ENCODE measurements at places on chromosomes 12 and 14.

DNA sequence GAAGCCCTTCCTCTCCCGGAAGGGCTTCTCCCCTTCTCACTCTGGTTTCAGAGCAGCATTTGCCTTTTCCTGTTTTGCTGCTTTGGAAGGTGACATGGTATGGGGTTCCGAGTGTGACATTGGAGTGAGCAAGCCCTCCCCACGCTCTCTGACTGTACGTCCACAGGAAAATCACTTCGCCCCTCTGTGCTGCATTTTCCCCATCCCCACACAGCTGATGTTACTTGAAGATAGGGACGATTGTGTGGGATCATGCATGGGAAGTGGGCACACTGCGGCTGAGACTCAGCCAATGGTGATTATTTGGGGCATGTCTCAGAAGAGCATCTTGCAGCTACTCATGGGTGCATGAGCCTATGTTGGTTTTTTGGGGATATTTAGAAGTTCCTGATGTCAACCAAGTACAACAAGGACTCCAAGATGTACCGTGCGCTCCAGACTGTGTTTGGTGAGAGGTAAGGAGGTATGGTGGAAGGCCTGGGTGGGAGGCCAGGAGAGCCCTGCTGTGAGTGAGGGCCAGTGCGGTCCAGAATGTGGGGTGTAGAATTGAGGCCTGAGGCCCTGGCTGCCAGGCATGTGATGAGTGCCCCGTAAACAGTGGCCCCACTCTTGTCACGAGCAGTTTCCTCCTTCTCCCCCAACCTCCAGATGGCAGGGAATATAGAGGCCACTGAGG is 15.1 kb downstream of the CYP46A1 start:
- no peak for DNase-seq

DNA sequence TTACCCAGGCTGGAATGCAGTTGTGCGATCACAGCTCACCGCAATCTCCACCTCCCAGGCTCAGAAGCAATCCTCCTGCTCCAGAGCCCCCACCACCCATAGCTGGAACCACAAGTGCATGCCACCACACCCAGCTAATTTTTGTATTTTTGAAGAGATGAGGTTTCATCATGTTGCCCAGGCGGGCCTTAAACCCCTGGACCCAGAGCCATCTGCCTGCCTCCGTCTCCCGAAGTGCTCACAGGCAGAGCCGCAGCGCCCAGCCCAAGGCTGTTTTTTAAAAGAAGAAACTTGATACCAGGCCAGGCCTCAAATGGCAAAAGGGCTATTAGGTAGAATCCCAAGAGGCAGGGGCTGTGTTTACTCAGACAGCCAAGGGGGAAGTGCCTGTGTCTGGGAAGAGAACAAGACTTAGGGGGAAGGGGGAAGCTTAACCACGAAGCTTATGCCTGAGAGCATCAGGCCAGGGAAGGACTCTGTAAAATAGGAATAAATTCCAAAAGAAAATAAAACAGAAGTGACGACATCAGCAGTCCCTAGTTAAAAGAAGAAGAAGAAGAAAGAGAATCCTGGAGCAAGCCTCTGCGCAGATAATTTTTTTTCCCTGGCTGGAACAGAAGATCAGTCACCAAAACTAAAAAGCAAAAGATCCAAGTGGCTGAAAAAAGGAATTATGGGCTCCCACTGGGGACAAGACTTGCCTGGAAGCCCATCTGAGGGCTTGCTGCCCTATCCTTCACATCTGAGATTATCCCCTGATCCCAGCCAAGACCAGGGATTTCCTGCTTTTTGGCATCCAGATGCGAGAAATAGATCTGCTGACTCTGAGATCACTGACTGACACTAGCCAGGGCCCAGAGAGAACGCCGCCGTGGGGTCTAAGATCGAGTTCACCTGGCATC is 170.5 kb downstream of the NDUFA12 start:
- DNase-seq = peak; percentile 37

GRCh38 chr12:132402831-132403416 is 73.5 kb upstream of the GALNT9 start:
- DNase-seq = no peak

GRCh38 chr14:87617079-87617478 is 375.9 kb downstream of the GALC start:
- DNase-seq = no peak

- peak; percentile 48 for DNase-seq
Measured at GRCh38 chr12:95385246-95386035, 88.5 kb upstream of the METAP2 start.

DNA sequence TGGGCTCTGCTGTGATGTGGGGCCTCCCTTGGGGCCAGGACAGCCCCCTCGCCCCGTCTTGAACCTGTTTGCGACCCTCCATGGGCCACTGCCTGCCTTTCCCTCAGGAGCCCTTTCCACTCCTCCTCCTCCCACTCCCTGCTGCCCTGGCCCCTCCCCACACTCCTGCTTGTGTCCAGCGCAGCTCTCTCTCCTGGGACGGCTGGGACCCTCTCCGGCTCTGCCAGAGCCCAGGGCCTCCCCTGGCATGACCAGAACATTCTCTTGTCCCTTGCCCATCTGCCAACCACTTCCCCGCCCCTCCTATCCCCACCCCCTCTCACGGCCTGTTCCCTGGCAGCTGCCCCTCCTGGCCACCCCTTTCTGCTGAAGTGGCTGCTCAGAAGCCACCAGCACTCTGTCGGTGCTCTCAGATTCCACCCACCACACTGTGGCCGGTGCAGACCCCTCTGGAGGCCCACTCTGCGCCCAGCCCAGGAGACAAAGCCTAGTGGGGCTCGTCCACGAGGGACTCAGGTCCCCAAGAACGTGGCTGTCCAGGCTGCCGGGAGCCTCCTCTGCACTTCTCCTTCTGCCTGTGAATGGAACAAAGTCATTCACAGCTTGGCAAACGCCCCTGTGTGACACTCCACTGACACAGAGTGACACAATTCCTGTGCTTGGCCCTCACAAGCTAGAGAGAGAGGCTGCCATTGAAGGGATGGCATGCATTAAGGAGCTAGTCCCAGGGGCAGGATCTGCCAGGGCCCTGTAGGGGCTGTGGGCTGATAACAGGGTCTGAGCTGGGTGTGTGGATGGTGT is 1.4 kb downstream of the ASPG start:
- no peak for DNase-seq

GRCh38 chr14:61602003-61602732 is 93.1 kb upstream of the HIF1A start:
- DNase-seq = no peak

- DNase-seq = no peak
Measured at GRCh38 chr12:103731539-103731938, 109.5 kb downstream of the NT5DC3 start.

DNA sequence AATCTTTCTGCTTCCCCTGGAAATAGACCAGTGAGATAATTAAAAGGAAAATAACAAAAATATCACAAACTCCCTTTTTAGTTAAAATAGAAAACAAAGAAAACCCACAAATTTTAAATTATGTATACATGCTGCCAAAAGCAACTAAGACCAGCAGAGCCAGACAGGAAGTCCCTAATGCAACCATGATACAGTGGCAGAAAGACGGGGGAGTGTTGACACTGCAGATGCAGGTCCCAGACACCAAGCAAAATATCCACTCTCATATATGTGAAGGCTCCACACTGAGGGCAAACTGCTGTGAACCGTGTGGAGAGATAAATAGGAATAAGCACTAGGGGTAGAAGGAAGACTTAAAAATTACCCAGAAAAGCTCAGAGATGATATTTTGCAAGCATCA is 401.0 kb downstream of the BTG1 start:
- no peak for DNase-seq

DNA sequence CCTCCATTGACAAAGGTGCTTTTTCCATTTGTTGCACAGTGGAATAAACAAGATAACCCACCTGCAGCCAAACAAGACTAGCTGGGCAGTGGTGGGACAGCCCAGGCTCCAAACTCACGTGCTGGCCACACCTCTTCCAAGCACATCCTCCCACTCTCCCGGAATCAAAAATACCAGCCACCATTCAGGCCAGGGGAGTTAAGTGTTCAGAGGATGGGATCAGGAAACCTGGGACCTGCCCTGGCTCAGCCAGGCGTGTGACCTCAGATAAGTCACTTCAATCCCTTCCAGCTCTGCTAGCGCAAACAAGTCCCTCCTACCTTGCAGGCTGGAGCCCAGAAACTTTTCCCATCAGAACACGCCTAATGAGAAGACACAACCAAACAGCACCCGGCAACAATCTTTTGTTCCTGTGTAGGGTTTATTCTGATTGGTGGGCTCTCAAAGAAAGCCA is 43.3 kb downstream of the ACTN1 start:
- DNase-seq = no peak

Data from astrocyte of the cerebellum (primary cell).